Astrocyte of the spinal cord (primary cell): ENCODE measurements at places on chromosomes 7 and 10.

DNA sequence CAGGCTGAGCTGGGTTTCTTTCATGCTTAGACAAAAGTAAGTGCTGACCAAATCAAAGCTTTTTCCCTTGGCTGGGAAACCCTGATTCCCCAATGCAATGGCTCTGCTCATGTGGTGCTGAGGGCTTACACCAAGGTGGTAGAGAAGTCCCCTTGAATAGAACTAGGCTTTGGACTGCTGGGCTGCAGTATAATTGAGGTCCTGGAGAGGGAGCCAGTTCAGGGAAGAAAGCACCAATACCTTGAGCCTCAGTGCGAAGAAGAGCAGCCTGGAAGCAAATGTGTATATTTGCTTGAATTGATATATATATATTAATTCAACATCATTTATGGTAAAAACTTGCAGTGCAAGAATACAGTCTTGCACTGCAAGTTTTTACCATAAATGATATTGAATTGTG is 391.1 kb downstream of the RPS24 start:
- DNase-seq = no peak

DNA sequence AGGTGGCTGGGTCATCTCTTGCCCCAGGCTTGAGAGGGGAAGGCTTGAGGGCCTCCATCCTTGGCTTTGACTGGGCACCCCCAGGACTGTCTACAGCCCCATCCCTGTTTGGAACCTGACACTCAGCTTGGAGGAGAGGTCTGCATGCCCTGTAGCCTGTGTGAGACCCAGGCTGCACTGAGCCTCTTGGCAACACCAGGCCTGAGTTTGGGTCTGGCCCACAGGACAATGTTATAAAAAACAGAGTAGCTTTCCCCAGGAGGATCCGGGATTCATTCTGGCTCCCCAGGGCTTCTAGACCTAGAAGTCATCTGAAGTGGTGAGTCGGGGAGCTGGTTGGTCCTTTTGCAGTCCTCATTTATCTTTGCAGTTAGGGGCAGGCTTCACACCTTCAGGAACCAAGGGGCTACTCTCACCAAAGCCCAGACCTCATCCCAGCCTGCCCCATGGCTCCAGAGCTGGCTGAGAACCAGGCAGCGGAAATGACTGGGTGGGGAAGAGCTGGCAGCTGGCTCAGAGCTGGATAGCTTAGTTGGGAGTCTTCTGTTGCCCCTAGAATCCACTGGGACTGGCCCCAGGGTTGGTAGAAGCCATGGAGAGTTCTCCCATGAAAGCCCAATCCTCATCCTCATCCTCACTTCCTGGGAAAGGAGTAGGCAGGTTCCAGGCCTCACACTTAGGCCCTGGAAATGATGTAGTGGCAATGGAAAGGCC is 68.8 kb downstream of the ADCYAP1R1 start:
- no peak for DNase-seq

- no peak for DNase-seq
Observed at GRCh38 chr10:62424026-62424425, 49.9 kb downstream of the ZNF365 start.

DNA sequence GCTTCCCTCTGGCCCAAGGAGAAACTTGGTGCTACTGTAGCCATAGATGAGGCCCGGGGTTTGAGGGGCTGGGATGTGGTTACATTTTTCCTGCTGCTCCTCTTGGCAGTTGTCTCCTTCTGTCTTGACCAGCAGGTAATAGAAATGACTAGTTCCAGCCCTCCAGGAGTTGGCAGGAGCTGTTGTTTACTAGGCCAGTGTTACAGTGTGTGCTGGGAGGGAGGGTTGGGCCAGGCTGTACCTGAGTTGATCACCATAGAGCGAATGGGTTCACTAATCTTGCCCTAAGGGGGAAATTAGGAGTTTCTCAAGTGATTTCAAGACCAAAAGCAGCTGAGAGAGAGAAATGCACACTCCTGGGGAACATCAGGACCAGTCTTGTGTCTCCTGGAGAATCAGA is 34.9 kb downstream of the PAX2 start:
- DNase-seq = no peak

DNA sequence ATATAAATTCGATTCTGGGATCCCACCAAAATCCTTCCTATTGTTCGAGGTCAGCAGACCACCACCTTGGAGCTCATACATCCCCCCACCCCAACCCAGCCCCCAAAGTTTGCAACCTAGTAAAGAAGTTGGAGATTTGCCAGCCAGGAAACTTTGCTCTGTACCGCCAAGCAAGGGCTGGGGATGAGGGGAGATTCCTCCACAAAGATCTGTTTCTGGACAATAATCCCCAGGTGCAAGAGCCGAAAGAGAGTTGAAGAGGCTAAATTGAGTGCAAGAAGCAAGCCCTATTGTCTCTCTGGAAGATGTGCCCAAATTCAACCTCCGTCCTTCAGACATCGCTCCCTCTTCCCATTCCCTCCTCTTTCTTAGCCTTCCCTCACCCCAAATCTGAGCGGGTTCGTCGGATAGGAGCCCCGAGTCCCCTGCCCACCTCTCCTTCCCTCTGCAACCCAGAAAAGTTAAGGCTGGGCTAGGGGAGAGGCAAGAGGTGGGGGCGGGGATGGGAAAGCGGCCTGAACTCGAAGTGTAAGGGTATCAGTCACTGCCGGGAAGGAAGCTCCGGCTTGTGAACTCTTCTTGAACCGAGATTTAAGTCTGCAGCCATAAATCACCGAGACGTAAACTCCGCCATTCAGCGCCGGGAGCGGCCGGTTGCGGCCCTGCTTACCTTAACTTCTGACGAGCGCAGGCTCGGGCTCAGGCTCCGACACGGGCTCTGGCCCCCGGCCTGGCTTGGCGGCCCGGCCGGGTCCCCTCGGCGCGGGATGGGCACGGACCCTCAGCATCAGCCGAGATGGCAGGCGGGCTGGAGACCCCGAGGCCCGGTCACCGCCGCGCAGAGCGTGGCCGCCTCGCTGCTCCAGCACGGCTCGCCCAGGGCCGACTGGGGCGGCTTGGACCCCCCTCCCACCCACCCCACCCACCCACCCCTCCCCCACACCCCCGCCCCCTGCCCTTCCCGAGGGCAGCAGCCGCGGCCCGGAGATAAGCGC is 10.8 kb upstream of the HOXA2 start:
- peak; percentile 91 for DNase-seq

GRCh38 chr10:8463853-8464252 is 409.4 kb downstream of the GATA3 start:
- DNase-seq = no peak

DNA sequence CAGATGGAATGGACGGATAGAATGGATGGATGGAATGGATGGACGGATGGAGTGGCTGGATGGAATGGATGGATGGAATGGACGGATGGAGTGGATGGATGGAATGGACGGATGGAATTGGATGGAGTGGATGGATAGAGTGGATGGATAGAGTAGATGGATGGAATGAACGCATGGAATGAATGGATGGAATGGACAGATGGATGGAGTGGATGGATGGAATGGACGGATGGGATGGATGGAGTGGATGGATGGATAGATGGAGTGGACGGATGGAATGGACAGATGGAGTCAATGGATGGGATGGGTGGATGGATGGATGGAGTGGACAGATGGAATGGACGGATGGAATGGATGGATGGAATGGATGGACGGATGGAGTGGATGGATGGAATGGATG is 259.7 kb upstream of the C7orf33 start:
- DNase-seq = no peak

- no peak for DNase-seq
Observed at GRCh38 chr7:155787171-155787851, 25.0 kb downstream of the SHH start.

- DNase-seq = no peak
Observed at GRCh38 chr10:124517461-124517860, 55.8 kb downstream of the LHPP start.

DNA sequence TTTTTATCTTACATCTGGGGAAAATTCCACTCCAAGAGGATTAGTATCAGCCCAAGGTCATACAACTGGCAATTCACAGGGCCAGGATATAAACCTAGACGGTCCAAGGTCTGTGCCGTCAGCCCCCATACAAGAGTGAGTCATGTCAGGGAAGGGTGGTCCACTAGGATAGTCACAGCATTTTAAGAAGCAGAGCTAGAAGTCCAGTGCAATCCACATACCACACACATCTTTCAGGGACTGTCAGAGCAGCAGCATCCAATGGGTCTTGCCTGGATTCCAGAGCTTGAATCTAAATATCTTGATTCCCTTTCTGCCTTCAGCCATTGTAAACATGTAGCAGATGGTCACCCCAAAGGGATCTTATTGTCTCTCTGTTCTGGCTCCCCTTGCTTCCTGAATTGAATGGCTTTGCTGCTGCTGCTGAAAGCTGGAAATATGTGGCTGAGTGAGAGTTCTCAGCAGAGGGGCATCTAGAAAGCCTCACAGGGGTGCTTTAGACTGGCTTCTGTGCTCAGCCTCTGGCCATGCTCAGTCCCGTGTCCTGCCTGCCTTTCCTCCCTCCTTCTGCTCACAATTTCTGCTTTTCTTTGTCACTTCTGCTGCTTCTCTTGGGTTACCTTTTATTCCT is 9.9 kb upstream of the OR6V1 start:
- DNase-seq = no peak

DNA sequence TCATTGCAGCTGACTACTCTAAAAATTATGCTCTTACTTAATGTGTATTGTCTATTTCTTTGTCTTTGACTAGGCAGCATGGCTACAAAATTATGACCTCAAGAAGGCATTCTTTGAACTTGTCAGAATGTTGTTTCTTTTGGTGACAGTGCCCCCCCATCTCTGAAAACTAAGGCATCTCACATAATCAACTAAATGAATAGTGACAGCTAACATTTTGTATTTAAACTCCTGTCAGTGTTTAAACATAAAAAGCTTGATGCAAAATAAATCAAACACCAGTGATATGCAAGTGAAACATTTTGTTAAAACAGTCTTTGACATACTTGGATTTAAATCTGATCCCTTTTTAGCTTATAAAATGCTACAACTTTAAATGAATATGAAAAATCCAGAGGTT is 233.5 kb downstream of the FOXP2 start:
- DNase-seq = no peak

DNA sequence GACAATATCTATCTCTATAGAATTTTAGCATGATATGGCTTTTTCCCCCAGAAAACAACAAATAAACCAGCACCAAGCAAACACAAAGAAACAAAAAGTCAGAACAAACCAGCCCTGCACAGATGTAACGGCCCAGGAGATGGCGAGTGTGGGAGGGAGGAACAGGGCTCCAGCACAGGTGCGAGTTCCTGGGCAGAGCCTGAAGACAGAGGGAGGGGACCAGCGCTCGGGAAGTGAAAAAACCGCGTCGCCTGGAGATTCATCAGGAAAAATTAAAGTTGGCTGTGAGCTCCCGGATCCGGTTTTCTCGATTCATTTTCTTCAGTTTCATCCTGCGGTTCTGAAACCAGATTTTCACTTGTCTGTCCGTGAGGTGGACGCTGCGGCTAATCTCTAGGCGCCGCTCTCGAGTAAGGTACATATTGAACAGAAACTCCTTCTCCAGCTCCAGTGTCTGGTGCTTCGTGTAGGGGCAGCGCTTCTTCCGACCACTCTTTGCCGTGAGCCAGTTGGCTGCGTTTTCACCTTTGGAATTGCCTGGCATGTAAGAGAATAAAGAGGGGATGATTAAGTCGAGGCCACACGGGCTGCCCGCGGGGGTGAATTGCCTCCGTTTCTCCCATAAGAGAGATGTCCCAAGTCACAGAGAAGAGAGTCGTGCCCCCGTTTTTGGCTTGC is 2.3 kb downstream of the HOXA10 start:
- DNase-seq = no peak

DNA sequence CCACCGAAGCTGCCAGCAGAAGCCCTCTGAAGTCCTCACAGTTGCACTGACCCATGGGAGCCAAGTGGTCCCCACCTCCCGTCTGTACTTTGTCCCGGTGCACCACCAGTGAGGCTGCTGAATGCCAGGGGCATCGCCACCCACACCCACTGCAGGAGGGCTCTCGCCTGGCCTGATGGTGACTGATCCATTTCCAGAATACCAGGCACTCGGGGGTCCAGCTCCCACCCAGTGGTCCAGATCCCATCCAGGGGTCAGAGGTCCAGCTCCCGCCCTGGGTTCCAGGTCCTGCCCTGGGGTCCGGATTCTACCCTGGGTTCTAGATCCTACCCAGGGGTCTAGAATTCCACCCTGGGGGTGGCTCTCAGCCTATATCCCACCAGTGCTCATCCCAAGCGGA is 9.1 kb upstream of the JAKMIP3 start:
- DNase-seq = no peak
